T-cell (primary cell): ENCODE measurements at places on chromosomes 6 and 20. TPM values are rescaled to one million over a fixed set of nuclear protein-coding genes. Genes with fewer than 3 reads are reported as not detected.
A peak's percentile ranks its signal among the peaks of the same experiment; 100 is the strongest.

GRCh38 chr20:6909608-6910007 lies 142.1 kb downstream of the BMP2 start:
- DNase-seq = no peak

DNA sequence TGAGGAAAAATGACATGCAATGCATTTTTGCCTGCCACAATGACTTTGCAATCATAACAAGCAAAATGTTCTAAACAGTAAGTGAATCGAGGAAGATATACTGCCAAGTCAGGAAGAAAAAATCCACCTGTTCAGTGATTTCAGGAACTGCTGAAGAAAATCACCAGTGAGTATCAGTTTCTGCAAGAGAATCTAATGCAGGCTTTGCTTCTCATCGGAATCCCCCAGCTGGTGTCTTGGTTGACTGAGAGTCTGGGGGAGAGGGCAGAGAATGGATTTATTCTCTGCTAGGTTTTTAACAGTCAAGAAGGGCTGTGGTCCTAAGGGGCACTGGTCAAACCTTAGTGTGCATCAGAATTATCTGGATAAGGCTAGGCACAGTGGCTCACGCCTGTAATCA lies 363.4 kb downstream of the CDH26 start:
- DNase-seq = no peak

GRCh38 chr20:37516811-37517750 lies 4.0 kb upstream of the NNAT start:
- DNase-seq = no peak

DNA sequence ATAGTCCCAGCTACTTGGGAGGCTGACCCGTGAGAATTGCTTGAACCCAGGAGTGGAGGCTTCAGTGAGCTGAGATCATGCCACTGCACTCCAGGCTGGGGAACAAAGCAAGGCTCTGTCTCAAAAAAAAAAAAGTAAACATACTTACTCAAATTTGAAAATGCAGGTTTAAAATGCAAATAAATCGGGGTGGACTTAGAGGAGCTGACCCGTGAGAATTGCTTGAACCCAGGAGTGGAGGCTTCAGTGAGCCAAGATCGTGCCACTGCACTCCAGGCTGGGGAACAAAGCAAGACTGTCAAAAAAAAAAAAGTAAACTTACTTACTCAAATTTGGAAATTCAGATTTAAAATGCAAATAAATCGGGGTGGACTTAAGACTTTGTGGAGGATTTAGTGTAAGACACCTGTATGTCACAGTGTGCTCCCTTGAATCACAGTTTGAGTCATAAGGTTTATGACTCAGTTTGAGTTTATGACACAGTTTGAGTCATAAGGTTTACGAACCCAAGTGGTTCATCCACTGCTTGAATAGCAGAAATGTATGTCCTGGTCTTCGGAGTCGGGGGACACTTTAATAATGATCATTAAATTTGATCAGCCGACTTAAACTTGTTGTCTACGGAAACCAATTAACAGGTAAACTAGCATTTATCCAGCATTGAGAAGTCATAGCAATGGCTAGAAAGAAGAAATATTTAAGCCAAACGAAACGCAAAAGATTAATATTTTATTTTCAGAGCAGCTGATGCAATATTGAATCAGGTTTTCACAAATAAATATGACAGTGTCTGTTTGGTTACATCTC lies 6.8 kb upstream of the MRPS10 start:
- DNase-seq = no peak

GRCh38 chr20:63125838-63126601 lies 89.9 kb downstream of the YTHDF1 start:
- no peak for DNase-seq

Gene CALHM6
- total RNA-seq = 4.2 TPM

- DNase-seq = no peak
Observed at GRCh38 chr6:152432758-152433157, 204.4 kb downstream of the SYNE1 start.

- DNase-seq = no peak
Observed at GRCh38 chr6:133886104-133886775, 2.7 kb upstream of the TCF21 start.

- DNase-seq = no peak
Observed at GRCh38 chr6:45645302-45645701, 267.6 kb upstream of the SUPT3H start.

- DNase-seq = no peak
Observed at GRCh38 chr6:167721291-167721690, 105.4 kb upstream of the AFDN start.

- no peak for DNase-seq
Observed at GRCh38 chr20:47782076-47782475, 3.2 kb downstream of the SULF2 start.

- DNase-seq = no peak
Observed at GRCh38 chr6:14966096-14966905, 279.6 kb upstream of the JARID2 start.

DNA sequence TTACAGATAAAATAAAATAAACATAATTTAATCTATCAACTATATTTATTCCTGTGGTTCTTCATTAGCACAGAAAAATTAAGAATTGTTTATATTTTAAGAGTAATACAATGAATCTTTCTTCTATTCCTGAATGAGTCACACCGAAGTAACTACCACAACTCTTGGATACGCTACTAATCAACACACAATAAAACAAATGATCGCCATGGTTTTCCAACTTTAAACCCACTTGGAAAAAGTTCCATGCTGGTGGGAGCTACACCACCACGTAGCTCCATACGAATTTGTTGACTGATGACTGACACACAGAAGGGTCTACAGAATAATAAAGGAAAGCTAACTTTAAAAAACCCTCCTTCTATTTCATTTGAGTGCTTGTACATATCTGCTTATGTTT lies 135.8 kb upstream of the NEDD9 start:
- no peak for DNase-seq

Gene SH3BGRL2
- 0.53 TPM for total RNA-seq

DNA sequence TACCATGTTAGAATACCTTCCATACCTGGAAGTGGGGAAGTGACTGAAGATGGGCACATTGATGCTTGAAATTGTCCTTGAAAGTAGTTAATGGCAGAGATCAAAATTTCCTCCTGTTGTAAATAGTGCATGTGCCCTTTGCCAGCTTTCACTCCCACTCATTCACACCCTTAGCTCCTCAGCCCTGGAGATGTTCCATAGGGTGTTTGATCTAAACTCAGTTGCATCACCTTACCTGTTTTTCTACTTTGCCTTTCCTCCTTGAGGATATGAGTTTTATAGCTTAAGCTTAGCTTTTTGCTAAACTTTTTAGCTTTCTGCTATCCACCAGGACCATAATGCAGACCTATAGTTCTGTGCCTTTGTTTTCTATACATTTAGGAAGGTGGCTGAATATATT lies 69.0 kb downstream of the CEP57L1 start:
- no peak for DNase-seq

- no peak for DNase-seq
Observed at GRCh38 chr6:73586416-73586974, 65.7 kb upstream of the EEF1A1 start.

GRCh38 chr6:168858926-168859325 lies 394.7 kb downstream of the THBS2 start:
- no peak for DNase-seq

DNA sequence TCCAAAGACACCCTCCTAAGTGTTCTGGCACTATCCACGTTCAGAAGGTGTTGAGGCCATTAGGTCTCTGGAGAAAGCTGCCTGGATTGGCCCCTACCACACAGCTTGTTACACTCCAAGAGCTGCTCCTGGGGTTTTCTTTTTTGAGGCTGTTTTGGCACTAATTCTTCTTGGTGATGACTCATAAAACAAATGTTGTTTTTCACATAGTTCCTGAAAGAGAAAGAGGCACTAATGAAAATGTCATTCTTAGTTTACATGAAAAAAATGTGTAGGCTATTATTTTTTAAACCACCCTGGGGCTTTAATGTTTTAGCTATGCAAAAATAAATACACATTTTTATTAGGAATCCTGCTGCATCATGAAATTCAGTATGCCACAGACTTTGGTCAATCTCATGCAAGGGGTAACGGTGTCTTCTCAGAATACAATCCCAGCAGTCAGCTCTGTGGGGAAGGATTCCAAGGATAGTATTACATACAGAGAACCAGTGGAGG lies 38.1 kb downstream of the TBPL1 start:
- no peak for DNase-seq

DNA sequence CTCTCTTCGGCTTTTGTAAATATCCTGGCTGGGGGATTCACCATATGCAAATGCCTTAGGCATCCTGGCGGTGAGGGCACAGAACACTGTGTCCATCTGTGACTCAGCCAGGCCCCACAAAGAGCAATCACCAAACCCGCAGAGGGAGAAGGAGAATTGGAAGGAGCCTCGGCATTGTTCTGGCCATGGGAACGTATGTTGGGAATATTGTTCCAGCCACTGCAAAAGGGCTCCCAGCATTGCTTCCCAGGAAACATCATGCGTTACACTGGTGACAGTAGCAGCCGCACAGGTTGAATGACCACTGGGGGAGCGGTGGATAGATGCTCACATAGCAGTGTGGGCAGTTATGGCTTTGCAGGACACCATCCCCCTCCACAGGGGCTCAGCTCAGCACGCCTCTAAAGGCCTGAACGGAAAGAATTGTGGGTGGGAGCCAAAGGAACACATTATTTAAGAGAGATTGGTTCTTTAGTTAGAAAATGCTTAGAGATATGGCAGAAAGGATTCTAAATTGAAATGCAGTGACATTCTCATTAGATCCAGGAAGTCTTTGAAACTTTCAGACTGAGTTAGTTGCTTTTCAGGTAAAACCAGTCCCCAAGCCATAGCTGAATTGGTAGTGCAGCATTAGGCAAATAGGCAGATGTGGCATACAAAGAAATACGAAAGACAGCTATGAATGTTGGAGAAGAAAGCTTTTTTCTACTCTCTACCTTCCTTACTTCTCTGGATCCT lies 104.3 kb downstream of the RNF144B start:
- DNase-seq = no peak

Gene TDRD6
- total RNA-seq = not detected

DNA sequence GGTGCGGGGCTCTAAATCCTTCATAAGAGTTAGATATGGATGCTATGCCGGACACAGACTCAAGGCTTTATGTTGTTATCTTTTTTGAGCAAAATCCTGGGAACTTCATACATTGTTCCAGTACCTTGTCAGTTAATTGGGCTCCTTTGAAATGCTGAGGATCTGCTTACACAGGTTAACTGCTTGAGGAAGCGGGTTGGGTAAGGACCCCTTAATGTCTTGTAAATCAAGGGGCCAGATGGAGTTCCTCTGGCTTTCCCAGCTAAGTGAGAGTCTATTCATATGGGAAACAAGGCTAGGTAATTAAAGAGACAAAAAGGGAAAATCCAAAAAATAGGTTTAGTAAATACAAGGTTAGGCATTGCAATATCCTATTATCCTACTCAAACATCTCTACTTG lies 141.5 kb downstream of the OR2B2 start:
- no peak for DNase-seq

Gene WASF1
- 1.1 TPM for total RNA-seq

DNA sequence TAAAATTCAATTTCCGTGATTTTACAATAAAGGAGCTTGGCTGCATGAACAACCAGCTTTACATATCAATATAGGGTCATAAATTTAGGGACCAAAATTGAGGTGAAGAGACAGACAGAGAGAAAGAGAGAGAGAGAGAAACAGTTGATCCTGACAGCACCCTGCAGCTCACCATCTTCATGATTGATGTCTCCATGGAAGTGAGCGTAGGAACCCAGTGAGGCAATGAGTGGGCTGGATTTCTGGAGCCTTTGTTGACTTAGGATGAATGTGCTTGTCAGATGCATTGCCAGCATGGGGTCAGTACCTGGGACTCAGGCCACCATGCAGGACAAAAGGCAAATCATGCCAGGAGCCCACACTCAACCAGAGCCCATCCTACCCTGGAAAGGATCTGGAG lies 165.1 kb upstream of the SYNDIG1 start:
- no peak for DNase-seq

- no peak for DNase-seq
Observed at GRCh38 chr6:158409451-158409850, 97.2 kb downstream of the TULP4 start.

DNA sequence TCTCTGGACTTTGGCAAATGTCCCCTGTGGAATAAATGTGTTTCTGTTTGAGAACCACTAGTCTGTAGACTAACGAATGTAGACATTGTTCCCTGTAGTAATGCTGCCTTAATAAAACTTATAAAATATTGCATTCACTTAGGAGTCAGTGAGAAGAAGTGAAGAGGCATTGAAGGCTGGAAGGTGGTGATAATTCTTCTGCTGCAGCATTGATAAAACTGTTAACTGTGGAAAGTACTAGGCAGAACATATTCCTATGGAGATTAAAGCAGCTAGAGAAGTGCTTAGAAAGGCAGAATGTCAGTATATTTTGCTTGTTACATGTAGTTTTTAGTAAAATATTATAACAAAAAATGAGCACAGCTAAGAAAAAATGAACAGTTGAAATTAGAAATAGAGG lies 4.8 kb downstream of the PGK2 start:
- DNase-seq = no peak

Gene ADGRF1
- total RNA-seq = 0.32 TPM

DNA sequence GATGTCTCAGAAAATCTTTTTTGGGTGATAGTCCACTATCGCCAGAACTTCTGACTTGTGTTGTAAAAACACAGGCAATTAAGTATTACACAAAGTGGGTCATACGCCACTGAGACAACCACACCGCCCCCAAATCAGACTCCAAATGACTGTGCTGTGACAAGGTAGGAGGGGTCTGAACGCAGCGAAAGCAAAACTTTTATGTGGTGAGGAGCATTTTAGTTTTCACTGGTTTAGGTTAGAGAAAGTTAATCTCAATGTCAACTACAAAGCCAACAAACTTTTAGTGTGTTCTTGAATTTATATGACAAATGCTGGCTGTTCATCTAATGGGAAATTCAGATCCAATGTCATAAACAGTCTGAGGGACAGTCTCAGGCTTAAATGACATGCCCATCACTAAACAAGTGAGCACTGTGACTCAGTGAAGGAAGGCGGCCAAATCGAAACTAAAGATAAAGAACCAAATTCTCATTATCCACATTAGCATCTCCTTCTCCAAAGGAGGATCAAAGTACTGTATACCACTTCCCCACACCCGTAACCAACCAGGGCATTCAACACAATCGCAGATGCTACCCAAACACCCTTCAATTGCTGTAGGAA lies 186.7 kb downstream of the GJA10 start:
- DNase-seq = peak; percentile 67

Gene EBF4
- total RNA-seq = 5.5 TPM
